ENCODE measurements at places on chromosomes 1 and 21. TPM values are rescaled to one million over a fixed set of nuclear protein-coding genes. Genes with fewer than 3 reads are reported as not detected.

DNA sequence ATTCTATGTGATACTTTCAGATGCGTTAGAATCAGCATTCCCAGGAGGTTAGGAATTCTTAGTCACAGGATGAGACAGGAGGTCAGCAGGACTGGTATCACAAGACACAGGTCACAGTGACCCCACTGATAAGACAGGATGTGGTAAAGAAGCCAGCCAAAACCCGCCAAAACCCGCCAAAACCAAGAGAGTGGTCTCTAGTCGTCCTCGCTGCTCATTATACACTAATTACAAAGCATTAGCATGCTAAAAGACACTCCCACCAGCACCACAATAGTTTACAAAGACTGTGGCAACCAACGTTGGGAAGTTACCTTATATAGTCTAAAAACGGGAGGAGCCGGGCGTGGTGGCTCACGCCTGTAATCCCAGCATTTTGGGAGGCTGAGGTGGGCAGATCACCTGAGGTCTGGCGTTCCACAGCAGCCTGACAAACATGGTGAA is 13.9 kb upstream of the ACTA1 start:
- H3K27me3 ChIP-seq, result no peaks in the 10 kb centered on the region
- H3K27ac ChIP-seq, result no peak overlapping the region
- H3K36me3 ChIP-seq, result peaks cover 68% of the 10 kb centered on the region
- H3K4me3 ChIP-seq, result no peak overlapping the region

GRCh38 chr1:90573736-90574135 is 143.4 kb downstream of the BARHL2 start:
- DNase-seq, result no peak
- no peaks in the 10 kb centered on the region for H3K36me3 ChIP-seq
- H3K4me3 ChIP-seq, result no peak overlapping the region
- H3K27me3 ChIP-seq, result peaks cover 3% of the 10 kb centered on the region

DNA sequence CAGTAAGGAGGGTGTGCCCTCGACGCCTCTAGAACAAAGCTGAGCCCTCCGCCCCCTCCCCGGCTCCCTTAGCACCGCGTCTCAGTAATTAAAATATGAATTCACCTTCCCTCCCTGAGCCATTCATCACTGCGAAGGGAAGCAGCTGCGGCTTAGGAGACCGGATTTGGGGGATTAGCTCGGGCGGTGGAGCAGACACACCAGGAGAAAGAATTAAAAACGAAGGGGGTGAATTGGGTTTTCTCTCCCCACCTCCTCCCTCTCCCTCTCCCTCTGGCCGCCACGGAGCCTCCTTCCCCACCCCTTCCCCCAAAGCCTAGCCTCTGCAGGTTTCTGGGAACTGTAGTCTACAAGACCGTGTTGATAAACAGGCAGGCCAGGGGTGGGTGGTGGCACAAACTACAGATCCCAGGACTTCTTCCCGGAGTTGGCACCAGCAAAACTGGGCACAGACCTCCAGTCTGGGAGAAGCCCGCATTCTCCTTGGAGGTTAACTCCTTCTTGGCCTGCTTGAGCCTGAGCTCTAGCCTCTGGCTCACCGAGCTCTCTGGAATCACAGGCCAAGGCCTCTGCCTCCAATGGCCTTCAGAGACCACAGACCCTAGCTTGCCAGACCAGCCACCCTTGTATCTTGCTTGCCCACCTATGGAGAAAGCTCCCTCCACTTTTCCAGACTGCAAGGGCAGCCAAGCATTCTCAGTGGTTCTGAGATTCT is 10.8 kb downstream of the BLACAT1 start:
- no peak for DNase-seq
- no peaks in the 10 kb centered on the region for H3K36me3 ChIP-seq
- peaks cover 30% of the 10 kb centered on the region for H3K27me3 ChIP-seq
- no peak overlapping the region for H3K27ac ChIP-seq
- H3K4me1 ChIP-seq, result peaks cover 33% of the 10 kb centered on the region

- no peak for DNase-seq
- no peaks in the 10 kb centered on the region for H3K36me3 ChIP-seq
- no peaks in the 10 kb centered on the region for H3K27me3 ChIP-seq
- no peaks in the 10 kb centered on the region for H3K4me1 ChIP-seq
- H3K4me3 ChIP-seq, result no peak overlapping the region
These were observed 79.0 kb upstream of the SYT6 start for GRCh38 chr1:114232691-114233090.

DNA sequence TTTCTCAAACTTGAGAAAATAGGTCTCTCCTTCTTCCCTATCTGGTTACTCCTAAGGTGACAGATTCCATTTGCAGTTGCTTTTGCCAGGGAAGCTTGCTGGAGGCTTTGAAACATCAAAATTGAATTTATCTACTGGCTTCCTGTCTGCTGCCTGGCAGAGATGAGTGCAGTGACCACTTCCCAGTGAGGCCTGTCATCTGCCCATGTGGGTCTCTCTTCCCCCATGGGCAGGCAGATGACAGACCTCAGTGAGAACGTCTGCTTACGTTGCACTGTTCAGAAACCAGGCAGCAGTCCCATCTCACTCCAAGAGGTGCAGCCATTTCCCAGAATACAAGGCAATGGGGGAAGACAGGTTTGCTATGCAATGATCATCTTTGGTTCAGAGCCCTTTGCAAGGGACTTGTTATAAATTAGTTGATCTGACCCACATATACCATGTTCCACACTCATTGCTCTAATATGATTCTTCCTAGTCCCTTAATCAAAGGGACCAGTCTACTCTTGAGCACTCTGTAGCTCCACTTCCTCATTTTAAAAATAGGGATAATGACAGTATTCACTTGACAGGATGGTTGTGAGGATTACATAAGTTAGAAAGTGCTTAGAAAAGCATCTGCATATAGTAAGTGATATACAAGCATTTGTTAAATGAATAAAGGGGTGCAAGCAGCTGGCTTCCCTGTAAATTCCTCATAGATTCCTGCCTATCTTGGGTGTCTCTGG is 10.6 kb downstream of the PGBD5 start:
- no peaks in the 10 kb centered on the region for H3K36me3 ChIP-seq
- no peak for DNase-seq
- no peak overlapping the region for H3K4me3 ChIP-seq
- H3K27ac ChIP-seq, result no peak overlapping the region

SPATA17 gene
- total RNA-seq, result 0.08 TPM

FMO5 gene
- total RNA-seq, result 29.9 TPM

OR2T11 gene
- total RNA-seq, result 0.30 TPM

CCDC27 gene
- not detected for total RNA-seq

DNA sequence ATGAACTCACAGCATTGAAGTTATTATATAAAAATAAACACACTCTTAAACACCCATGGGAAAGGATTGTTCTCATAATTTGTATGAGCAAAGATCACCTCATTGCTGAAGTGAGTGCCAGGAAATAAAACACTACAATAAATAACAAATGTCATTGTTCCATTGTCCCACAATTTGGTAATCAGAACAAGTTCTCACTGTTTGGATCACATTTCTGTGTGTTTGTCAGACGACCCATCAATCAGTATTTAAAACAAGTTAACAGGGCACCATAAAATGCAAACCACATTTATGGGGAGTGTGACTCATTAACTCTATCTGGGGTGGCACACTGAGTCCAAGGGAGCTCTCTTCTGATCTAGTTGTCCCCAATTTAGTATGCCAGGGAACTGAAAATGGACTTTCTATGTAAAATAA is 124.5 kb downstream of the PTPRC start:
- no peak overlapping the region for H3K27ac ChIP-seq
- no peaks in the 10 kb centered on the region for H3K27me3 ChIP-seq
- no peaks in the 10 kb centered on the region for H3K36me3 ChIP-seq
- no peaks in the 10 kb centered on the region for H3K4me1 ChIP-seq
